ENCODE measurements at places on chromosomes 5 and 9.

DNA sequence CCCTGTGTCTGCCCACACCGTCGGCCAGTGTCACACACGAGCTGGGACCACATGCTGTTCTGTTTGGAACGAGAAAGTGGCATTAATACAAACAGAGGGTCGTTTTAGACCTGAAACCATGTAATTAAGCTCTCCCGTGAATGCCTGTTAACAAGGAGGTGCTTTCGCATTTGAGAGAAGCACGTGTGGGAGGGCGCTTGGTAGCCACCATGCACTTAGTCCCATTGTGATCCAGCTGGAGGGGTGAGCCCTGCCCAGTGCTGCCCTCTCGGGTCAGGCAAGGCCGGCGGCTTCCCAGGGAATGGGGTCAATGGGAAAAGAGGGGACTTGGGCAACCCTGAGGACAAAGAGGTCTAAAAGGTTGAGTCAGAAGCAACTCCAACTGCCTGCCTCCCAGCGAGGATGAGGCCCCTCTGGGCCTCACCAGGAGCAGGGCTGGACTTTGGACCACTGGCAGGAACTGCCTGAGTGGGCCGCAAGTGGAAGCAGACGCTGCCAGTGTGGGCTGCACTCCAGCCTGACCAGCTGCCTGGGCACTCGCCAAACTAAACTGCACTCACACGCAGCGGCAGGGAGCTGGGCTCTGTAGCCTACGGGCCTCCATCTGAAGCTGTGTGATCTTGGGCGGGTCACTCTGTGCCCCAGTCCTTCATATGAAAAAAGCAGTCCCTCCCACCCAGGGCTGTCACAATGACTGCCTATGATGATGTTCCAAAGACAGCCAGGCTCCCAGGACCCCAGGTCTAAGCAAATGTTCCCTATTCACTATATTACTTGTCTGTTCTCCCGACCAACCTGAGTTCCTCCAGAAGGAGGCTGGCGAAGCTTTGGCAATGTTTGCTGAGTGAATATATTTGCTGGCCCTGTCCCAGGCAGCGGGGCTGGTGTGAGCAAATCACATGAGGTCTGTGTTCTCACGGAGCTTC lies 195.7 kb downstream of the CDK5RAP2 start:
- peak; percentile 33 for DNase-seq

DNA sequence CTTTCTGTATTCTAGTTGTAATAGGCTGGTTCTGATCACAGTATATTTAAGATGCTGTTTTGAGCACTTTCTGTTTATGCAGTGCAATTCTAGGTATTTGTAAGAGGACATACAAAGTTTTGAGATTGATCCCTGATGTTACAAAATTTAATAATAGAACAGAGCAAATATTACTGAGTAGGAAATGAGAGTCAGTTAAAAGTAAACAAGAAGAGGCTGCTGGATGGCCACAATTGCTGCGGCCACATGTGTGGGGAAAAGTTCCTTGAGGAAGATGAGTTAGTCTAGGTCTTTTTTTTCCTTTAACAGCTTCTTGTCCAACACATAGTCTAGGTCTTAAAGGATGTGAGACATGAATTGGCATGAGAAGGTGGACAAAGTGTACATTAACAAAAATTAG lies 11.3 kb downstream of the EHMT1 start:
- DNase-seq = no peak

GRCh38 chr5:56507351-56507930 lies 274.3 kb upstream of the ANKRD55 start:
- DNase-seq = no peak

DNA sequence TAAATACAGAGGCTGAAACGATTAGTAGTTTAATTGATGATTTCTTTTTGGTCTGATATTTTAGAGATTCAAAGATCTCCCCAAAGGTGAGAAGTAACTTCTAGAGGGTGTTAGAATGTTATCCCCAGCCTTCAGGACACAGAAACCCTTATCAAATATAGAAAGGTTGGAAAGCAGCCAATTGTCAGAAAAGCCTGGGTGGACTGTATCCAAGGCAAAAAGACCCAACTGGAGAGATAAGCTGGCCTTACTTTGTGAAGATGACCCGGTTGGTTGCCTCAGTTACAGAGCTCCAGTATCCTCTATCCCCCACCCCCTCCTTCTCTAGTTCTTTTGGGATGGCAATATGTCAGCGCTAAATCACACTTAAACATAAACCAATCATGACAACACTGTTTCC lies 75.7 kb downstream of the GCNT4 start:
- DNase-seq = no peak

DNA sequence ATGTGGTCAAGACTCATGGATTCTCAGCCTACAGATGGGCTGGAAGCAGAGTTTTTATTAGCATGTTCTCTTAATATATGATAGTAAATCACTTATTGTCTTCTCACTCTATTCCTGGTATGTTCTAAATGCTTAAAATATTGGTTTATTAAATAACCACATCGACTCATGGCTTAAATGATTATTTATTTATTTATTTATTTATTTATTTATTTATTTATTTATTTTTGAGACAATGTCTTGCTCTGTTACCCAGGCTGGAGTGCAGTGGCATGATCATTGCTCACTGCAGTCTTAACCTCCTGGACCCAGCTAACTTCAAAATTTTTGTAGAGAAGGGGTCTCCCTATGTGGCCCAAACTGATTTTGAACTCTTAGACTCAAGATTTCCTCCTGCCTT lies 457.2 kb upstream of the TNC start:
- no peak for DNase-seq

- DNase-seq = no peak
These were observed 25.4 kb downstream of the IRF1 start for GRCh38 chr5:132465059-132465707.

DNA sequence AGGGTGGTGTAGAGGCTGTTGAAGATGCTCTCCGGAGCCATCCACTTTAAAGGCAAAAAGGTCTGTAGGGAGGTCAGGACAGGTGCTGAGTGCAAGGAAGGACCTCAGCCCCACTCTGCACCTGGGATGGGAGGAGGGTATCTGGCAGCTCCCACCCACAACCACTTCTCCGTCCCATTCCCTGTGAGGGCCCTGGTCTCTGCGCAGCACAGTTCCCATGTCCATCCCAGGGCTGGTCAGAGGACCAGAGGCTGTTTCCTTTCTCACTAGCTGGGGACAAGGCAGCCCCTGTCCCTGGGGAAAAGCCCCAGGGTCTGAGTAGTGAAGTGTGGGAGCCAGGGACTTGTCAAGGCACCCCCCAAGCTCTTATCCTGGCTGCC lies 33.7 kb upstream of the CSF1R start:
- no peak for DNase-seq

- DNase-seq = no peak
These were observed 191.4 kb downstream of the SEMA5A start for GRCh38 chr5:9354336-9355081.

GRCh38 chr5:36651761-36652685 lies 45.6 kb downstream of the SLC1A3 start:
- DNase-seq = no peak

DNA sequence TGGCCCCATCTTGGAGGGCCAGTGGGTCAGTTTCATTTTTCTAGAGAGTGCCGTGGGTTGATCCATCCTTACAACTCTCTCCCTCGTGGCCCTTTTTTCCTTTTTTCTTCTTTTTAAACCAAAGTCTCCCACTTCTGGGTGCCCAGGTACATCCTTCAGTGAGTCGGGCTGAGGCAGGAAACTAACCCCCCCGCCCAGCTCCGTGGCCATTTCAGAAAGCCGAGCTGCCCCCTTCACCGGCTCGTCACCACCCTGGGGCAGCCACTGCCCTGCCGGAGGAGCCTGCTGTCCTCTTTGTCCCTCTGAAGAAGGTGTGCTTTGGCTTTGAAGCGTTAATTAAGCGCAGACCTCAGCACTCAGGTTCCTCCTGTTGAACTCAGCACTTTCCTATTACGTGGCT lies 5.2 kb downstream of the CFAP77 start:
- no peak for DNase-seq

DNA sequence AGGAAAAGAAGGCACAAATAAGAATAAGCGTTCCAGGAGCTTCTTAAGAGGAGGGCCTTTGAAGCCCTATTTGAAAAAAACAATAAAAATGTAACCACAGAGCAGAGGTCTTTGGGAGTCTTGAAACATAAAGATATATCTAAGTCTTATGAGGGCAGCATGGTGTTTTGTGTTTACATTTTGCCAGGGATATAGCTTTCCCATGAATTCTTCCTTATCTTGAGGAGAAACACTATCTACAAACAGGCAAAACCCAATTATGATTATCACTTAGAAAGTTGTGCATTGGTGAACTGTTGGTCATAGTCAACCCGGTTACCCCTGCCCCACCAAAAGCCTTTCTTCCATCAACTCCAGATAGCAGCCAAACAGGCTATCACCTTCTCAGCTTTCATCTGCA lies 23.6 kb upstream of the LHFPL2 start:
- no peak for DNase-seq

- no peak for DNase-seq
These were observed 269.9 kb upstream of the PAPPA start for GRCh38 chr9:115883467-115884329.

GRCh38 chr5:159912033-159912800 lies 4.1 kb upstream of the ADRA1B start:
- DNase-seq = no peak

DNA sequence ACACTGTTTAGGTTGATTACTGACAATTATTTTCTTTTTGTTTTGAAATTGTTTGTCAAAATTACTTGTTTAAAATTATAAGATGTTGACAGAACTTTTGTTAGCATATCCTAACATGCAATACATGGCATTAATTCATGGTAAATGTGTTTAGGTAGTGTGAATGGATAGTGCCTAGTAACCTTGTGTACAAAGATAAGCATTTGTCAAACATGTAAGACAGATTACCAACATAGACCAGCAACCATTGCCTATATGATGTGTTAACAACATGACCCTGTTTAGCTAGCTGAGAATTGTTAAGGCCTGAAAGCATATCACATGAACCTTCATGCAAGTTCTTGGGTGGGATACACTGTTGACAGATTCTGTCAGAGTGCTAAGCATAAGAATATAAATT lies 13.4 kb downstream of the MAN2A1 start:
- no peak for DNase-seq

- DNase-seq = no peak
These were observed 30.2 kb upstream of the NR3C1 start for GRCh38 chr5:143433670-143434069.

GRCh38 chr9:105385381-105385985 lies 62.4 kb upstream of the FSD1L start:
- peak; percentile 39 for DNase-seq

DNA sequence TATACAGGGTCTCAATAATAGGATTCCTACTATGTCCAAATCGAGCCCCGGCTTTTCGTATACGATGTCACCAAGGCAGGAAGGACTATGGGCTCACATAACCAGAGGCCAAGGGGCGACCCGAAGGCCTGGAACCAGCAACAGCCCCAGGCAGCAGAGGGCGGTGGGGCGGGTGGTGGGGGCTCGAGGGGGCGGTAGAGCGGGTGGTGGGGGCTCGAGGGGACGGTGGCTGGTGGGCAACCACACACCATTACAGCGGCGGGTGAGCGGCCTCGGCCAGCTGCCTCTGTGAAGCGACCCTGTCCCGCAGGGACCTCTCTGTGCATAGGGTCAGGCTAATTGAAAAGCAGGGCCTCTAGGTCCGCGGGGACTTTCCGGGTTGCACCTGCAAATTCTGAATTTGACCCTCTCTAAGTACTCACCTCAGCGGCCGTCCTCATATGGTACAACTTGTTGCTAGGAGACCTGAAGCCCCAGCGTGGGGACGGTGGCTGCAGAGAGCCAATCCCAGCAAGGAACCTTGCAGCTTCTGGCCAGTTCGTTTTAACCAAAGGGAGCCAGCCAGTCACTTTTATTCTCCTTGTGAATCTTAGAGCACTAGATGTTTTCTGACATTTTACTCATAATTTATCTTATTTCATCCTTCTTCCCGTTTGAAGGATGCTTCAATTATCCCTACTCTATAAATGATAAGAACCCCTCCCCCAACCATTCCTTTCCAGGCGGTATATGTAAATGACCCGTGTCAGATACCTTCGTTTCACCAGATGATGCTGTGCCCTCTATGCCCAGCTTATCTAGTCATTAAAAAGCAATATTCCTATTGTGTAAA lies at the start of gene NME5:
Gene NME5, minus strand, starts transcription at position 480 of the 832 bp plus-strand sequence. CDS start 648 bp downstream, outside the sequence.
- peak; percentile 52 for DNase-seq

DNA sequence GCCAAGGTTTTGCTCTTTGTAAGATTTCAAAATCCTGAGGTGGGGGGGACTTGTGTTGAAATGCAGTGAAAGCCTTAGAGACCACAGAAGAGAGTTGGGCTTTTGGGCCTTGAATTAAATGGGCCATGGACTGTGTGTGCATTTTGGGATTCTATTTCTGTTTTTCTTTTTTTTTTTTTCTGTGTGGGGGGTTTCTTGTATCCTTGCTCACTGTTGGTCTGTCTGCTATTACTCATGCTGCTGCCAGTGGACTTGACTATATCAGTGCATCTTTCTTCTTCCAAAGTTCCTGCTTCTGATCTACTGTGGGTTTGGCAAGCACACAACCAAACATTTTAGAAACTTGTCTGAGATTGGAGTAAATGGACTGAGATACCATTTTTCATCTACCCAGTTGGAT lies 344.9 kb downstream of the ARL15 start:
- no peak for DNase-seq

GRCh38 chr5:1000329-1000728 lies 8.3 kb upstream of the NKD2 start:
- DNase-seq = no peak

DNA sequence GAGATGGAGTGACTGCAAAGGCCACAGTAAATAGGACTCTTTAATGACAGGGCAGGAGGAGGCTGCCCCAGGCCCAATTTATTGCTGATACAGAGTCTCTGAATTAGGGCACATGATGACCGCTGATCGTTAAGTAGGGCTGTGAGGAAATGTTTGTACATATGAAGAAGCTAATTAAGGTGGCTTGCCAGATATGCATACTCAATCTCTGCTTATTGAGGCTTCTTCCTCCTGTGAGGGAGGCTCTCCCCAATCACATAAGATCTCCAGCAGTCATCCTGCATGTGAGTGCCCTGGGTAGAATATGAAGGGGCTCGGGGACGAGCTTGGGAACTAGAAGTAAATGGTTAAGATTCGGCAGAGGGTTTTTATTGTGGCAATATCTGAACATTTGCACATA lies 8.2 kb upstream of the CD180 start:
- no peak for DNase-seq

GRCh38 chr9:121896545-121896943 lies 196.6 kb downstream of the TTLL11 start:
- DNase-seq = no peak
